ENCODE measurements at places on chromosomes 5 and 9. TPM values are rescaled to one million over a fixed set of nuclear protein-coding genes. Genes with fewer than 3 reads are reported as not detected.
A peak's percentile ranks its signal among the peaks of the same experiment; 100 is the strongest.

CDH9 gene
- not detected for total RNA-seq

SH3PXD2B gene
- total RNA-seq, result 7.2 TPM

PCDHA1 gene
- total RNA-seq, result not detected

EGFLAM gene
- total RNA-seq, result 2.2 TPM

PRDM9 gene
- not detected for total RNA-seq

PCDHGB1 gene
- 2.4 TPM for total RNA-seq

PPIC gene
- 55.0 TPM for total RNA-seq

GARIN3 gene
- not detected for total RNA-seq

PCDHGA12 gene
- 6.2 TPM for total RNA-seq

NMUR2 gene
- total RNA-seq, result not detected

ZNF483 gene
- total RNA-seq, result 6.9 TPM

DNA sequence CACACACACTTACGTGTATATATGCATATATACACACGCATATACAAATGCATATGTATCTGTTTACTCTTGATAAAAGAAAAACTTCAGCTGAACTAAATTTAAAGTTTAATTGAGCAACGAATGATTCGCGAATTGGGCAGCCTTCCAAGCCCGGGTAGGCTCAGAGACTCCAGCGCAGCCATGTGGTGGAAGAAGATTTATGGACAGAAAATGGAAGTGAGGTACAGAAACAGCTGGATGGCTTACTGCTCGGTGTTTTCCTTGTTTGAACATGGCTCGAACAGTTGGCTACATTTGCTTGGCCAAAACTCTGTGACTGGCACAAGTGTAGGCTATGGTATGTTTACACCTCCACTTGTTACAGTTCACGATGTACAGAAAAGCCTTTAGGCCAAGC, 239.3 kb upstream of the PRDM9 start:
- H3K27me3 ChIP-seq, result no peaks in the 10 kb centered on the region
- no peak overlapping the region for H3K27ac ChIP-seq
- no peaks in the 10 kb centered on the region for H3K36me3 ChIP-seq
- DNase-seq, result no peak
- no peaks in the 10 kb centered on the region for H3K4me1 ChIP-seq

GRCh38 chr5:60370508-60370907, 329.5 kb downstream of the DEPDC1B start:
- no peak overlapping the region for H3K27ac ChIP-seq
- no peaks in the 10 kb centered on the region for H3K4me1 ChIP-seq
- no peak overlapping the region for H3K4me3 ChIP-seq
- H3K36me3 ChIP-seq, result no peaks in the 10 kb centered on the region

GRCh38 chr5:72206994-72207393, 99.7 kb downstream of the MAP1B start:
- no peaks in the 10 kb centered on the region for H3K27me3 ChIP-seq
- no peak overlapping the region for H3K27ac ChIP-seq
- H3K36me3 ChIP-seq, result peaks cover 52% of the 10 kb centered on the region

DNA sequence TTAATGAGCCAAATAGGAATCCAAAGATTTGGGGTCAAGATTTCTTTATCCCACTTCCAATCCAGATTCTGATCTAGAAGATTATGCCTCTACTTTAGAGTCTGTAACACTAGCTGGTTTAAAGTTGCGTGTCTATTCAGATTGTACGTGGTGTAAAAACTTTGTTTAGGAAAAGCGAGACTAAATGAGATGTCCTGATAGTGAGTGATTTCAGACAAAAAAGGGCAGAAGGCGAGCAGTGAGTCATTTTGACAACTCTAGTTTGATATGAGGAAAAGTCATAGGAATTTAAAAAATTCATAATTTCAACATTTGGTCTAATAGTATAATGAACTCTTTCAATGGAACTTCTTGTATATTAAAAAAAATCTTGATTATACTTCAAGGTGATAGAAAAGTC, 119.6 kb upstream of the KLF9 start:
- no peaks in the 10 kb centered on the region for H3K4me1 ChIP-seq
- H3K27me3 ChIP-seq, result no peaks in the 10 kb centered on the region
- no peak for DNase-seq
- no peak overlapping the region for H3K27ac ChIP-seq
- H3K36me3 ChIP-seq, result no peaks in the 10 kb centered on the region

DNA sequence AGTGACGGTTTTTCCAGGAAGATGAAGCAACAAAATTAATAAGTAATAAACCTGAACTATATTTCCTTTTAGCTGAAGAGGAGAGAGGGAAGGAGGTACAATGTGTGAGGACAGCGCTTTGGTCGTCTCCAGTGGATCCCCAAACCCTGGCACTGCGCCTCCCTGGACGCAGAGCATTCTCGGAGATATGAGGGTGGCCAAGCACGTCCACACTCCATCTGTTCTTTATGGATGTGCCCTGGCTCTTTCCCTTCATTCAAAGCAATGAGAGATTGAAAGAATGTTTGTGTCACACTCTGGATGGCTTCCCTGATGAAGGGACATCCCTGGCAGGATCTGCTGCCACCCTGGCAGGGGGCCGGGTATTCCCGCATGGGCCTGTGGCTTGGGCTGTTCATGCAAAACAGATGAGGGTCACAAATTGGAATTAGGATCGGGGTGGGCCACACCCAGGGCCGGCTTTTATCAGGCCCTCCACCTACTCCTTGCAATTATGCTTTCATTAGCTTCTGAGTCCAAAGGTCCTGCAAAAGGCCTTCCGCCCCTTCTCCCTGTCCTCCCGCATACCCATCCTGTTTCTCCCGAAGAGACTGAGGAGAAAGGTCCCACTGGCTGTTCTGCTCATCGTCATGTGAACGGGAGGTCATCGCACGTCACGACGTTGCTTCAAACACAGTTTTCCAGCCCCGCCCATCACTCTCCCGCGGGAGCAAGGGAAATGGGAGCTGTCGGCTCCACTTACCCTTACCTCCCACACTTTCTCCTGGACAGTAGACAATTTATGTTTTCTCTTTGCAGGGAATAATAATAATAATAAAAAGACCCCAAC, 286.1 kb upstream of the IRX4 start:
- H3K4me3 ChIP-seq, result no peak overlapping the region
- DNase-seq, result no peak
- H3K4me1 ChIP-seq, result no peaks in the 10 kb centered on the region
- no peaks in the 10 kb centered on the region for H3K36me3 ChIP-seq
- H3K27me3 ChIP-seq, result no peaks in the 10 kb centered on the region

GRCh38 chr5:2656206-2656605, 95.3 kb downstream of the IRX2 start:
- DNase-seq, result no peak
- no peak overlapping the region for H3K27ac ChIP-seq
- H3K27me3 ChIP-seq, result no peaks in the 10 kb centered on the region
- no peaks in the 10 kb centered on the region for H3K36me3 ChIP-seq

- no peaks in the 10 kb centered on the region for H3K4me1 ChIP-seq
- DNase-seq, result no peak
- no peaks in the 10 kb centered on the region for H3K27me3 ChIP-seq
- H3K27ac ChIP-seq, result no peak overlapping the region
- H3K36me3 ChIP-seq, result no peaks in the 10 kb centered on the region
Observed at GRCh38 chr9:105306351-105307140, 62.1 kb downstream of the SLC44A1 start.

- DNase-seq, result no peak
- H3K27ac ChIP-seq, result peak overlapping the region; percentile 96
- no peaks in the 10 kb centered on the region for H3K27me3 ChIP-seq
- no peaks in the 10 kb centered on the region for H3K36me3 ChIP-seq
Observed at GRCh38 chr5:172007175-172008110, 1.0 kb upstream of the FBXW11 start.

DNA sequence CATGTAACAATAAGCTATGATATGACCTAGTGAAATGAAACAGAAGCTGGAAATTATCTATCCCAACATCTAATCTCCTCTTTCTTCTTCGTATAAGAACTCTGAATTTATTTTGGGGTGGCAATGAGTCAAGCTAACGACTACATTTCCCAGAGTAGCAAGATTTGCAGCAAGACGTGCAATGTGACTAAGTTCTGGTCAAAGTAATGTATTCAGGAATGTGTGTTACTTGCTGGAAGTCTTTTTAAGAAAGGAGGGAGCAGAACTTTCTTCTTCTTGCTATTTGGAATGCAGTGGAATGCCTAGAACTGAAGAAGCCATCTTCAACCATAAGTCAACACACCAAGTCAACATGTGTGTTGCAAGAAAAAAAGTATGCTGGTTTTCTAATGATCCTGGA, 406.6 kb upstream of the MEF2C start:
- H3K4me1 ChIP-seq, result no peaks in the 10 kb centered on the region
- no peaks in the 10 kb centered on the region for H3K27me3 ChIP-seq
- no peak overlapping the region for H3K4me3 ChIP-seq
- DNase-seq, result no peak
- H3K27ac ChIP-seq, result no peak overlapping the region

DNA sequence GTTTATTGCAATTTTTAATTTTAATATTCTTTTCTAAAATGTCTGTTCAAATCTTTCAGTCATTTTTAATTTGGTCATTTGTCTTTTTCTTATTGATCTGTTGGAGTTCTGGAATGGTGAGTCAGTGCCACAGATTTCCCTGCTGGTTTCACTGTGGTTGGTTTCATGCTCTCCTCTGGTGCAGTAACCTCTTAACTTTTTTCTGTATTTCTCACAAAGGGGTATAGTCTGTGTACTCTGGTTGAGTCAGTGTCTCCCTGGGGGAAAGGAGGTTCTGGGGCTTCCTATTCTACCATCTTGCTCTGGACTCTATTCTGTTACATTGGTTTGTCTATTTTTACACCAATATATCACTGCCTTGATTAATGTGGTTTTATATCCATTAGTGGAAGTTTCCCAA, 178.8 kb downstream of the CSNK1G3 start:
- H3K4me1 ChIP-seq, result no peaks in the 10 kb centered on the region
- no peak for DNase-seq
- no peak overlapping the region for H3K4me3 ChIP-seq
- H3K27ac ChIP-seq, result no peak overlapping the region
- no peaks in the 10 kb centered on the region for H3K36me3 ChIP-seq

DNA sequence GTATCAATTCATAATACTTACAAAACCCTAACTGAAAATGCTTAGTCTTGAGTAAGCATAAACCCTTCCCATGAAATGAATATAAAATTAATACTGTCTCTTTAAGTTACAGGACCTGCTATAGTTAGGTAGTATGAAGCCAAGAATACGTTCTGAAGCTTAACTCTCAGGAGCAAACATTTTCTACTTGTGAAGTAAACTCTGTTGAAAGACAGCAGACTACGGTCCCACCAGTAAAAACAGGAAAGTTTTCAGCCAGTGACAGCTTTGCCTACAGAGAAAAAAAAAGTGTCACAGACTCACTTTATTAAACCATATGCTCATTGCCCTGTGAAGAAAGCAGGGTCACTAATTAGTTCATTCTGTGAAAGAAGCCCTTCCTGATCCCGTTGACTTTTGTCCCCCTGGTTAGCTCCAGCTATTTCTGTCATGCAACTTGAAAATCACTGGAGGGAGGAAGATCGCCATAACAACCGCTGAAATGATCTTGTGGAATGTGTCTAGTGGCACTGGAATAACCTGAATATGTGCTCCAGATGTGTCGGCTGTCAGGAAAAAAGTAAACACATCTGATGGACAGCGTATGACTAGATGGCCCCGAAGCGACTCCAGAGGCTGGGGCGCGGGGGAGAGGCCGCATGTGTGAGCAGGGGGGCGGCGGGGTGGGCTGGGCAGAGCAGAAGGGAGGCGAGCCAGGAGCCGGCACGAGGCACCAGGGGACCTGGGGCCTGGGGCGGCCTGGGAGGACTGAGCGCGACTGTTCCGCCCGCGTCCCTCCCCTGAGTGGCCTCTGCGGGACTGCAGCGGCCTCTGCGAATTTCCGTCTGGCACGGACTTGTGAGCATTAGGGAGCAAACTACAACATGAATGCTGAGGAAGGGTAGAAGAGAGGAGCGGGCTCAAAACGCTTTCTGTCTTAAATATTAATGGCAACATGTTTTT, 41.9 kb downstream of the BNC2 start:
- no peaks in the 10 kb centered on the region for H3K27me3 ChIP-seq
- H3K4me3 ChIP-seq, result peak overlapping the region; percentile 49
- no peak for DNase-seq
- no peaks in the 10 kb centered on the region for H3K4me1 ChIP-seq

GRCh38 chr9:112555101-112555643, 68.5 kb downstream of the KIAA1958 start:
- H3K36me3 ChIP-seq, result no peaks in the 10 kb centered on the region
- DNase-seq, result no peak
- peaks cover 21% of the 10 kb centered on the region for H3K4me1 ChIP-seq
- no peak overlapping the region for H3K4me3 ChIP-seq

DNA sequence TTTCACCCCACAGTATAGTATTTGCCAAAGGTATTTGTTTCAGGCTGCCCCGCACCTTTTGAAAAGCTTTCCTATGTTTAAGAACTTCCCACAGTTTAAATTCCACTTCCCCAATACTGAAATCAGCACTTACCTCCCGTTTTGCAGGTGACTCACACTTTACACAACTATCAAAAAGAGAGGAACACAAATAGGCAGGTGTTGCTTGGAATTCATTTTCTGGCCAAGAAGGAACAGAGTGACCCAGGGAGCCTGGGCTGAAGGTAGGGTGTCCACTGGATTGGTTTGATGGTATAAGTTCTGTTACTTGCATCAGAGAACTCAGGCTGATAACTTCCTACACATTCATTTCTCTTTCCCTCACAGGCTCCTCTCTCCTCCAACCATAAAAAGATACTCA, 60.1 kb upstream of the SLC30A5 start:
- no peaks in the 10 kb centered on the region for H3K36me3 ChIP-seq
- H3K27ac ChIP-seq, result no peak overlapping the region
- H3K4me1 ChIP-seq, result no peaks in the 10 kb centered on the region

GRCh38 chr9:126363847-126364671, 37.4 kb downstream of the MVB12B start:
- no peak overlapping the region for H3K27ac ChIP-seq
- no peaks in the 10 kb centered on the region for H3K27me3 ChIP-seq
- no peaks in the 10 kb centered on the region for H3K36me3 ChIP-seq
- no peak overlapping the region for H3K4me3 ChIP-seq
- no peak for DNase-seq

GRCh38 chr9:133158695-133159094, 5.0 kb downstream of the GBGT1 start:
- no peaks in the 10 kb centered on the region for H3K27me3 ChIP-seq
- DNase-seq, result no peak
- no peak overlapping the region for H3K4me3 ChIP-seq
- H3K27ac ChIP-seq, result no peak overlapping the region
- H3K4me1 ChIP-seq, result peaks cover 24% of the 10 kb centered on the region
- peaks cover 3% of the 10 kb centered on the region for H3K36me3 ChIP-seq

- H3K27ac ChIP-seq, result no peak overlapping the region
- no peak for DNase-seq
- no peak overlapping the region for H3K4me3 ChIP-seq
- H3K4me1 ChIP-seq, result no peaks in the 10 kb centered on the region
- H3K36me3 ChIP-seq, result no peaks in the 10 kb centered on the region
- H3K27me3 ChIP-seq, result no peaks in the 10 kb centered on the region
Observed at GRCh38 chr9:124764774-124765438, 6.2 kb downstream of the NR6A1 start.

GRCh38 chr5:11281842-11282241, 520.8 kb upstream of the DAP start:
- H3K27me3 ChIP-seq, result no peaks in the 10 kb centered on the region
- no peaks in the 10 kb centered on the region for H3K4me1 ChIP-seq
- H3K4me3 ChIP-seq, result no peak overlapping the region
- no peaks in the 10 kb centered on the region for H3K36me3 ChIP-seq
